ENCODE measurements at places on chromosomes 13 and 19. TPM values are rescaled to one million over a fixed set of nuclear protein-coding genes. Genes with fewer than 3 reads are reported as not detected.

GRCh38 chr13:32125221-32125689, 93.7 kb downstream of the FRY start:
- H3K27ac ChIP-seq, result peak overlapping the region; percentile 68
- H3K4me3 ChIP-seq, result no peak overlapping the region
- no peaks in the 10 kb centered on the region for H3K4me1 ChIP-seq

DNA sequence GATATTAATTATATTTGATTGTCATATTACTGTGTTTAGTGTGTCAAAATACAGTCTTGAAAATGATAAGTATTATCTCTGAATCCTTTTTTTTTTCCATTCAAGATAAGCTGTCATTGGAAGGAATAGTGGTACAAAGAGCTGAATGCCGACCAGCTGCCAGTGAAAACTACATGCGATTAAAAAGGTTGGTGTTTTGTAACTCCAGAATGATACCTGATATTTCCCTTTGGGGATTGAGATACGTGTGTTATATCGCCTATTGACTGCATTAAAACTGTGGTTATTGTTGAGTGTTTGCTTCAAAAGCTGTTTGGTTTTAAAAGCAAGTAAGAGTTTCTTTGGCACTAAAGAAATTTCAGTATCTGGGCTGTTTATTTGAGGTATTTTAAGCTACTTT, 6.5 kb upstream of the KCTD4 start:
- peaks cover 21% of the 10 kb centered on the region for H3K4me1 ChIP-seq
- no peaks in the 10 kb centered on the region for H3K27me3 ChIP-seq
- H3K27ac ChIP-seq, result peak overlapping the region; percentile 49
- no peak overlapping the region for H3K4me3 ChIP-seq
- H3K36me3 ChIP-seq, result no peaks in the 10 kb centered on the region

- H3K4me1 ChIP-seq, result peaks cover 4% of the 10 kb centered on the region
- no peaks in the 10 kb centered on the region for H3K36me3 ChIP-seq
- peak within 1 kb of the TSS; percentile 63 for H3K27ac ChIP-seq
- peak; percentile 92 for DNase-seq
These were observed at the start of gene FDX2 for GRCh38 chr19:10315335-10316214. TSS of gene FDX2 (minus strand) at chr19:10316015. CDS start at chr19:10315996, 19 bp downstream.

DNA sequence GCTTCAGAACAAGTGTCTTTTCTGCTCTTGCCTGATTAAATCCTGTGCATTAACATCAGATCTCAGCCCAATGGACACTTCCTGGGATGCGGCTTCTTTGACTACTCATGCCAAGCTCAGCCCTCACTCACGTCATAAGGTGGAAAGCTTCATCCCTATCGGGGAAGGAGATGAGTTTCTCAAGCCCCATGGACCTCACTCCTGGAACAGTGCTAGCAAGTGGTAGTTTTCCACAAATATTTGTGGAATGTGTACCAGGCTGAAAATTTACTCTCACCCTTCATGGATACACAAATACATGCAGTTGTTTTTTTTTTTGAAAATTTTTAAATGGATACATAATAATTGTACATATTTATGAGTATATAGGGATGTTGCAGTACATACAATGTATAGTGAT, 34.6 kb upstream of the FARP1 start:
- no peak overlapping the region for H3K4me3 ChIP-seq
- DNase-seq, result no peak
- H3K27me3 ChIP-seq, result no peaks in the 10 kb centered on the region
- no peaks in the 10 kb centered on the region for H3K4me1 ChIP-seq

GRCh38 chr19:49592486-49593232, 1.7 kb downstream of the PRR12 start:
- peaks cover 22% of the 10 kb centered on the region for H3K4me1 ChIP-seq
- H3K36me3 ChIP-seq, result peaks cover 11% of the 10 kb centered on the region
- no peak for DNase-seq
- peak overlapping the region; percentile 89 for H3K4me3 ChIP-seq

The COL4A1 gene
- total RNA-seq, result 172 TPM

DNA sequence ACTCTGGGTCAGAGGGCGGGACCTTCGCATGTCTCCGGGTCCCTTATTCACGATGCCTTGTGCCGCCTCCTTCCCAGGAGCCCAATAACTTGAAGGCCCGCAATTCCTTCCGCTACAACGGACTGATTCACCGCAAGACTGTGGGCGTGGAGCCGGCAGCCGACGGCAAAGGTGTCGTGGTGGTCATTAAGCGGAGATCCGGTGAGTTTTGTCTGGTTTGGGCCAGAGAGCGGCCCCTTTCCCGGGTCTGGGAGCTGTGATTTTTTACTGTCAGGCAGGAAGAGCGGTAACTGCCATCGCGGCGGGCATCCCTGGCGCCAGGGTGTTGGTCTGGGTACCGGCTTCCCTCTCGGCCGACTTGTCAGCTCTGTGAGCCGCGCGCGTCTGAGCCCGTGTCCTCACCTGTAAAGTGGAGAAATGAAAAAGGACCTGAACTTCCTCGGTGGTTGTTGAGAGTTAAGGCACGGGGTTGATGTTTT, 800 bp downstream of the RPL28 start:
- peak overlapping the region; percentile 74 for H3K4me3 ChIP-seq
- DNase-seq, result no peak
- H3K27me3 ChIP-seq, result no peaks in the 10 kb centered on the region
- peaks cover 53% of the 10 kb centered on the region for H3K4me1 ChIP-seq

The PROZ gene
- total RNA-seq, result not detected

DNA sequence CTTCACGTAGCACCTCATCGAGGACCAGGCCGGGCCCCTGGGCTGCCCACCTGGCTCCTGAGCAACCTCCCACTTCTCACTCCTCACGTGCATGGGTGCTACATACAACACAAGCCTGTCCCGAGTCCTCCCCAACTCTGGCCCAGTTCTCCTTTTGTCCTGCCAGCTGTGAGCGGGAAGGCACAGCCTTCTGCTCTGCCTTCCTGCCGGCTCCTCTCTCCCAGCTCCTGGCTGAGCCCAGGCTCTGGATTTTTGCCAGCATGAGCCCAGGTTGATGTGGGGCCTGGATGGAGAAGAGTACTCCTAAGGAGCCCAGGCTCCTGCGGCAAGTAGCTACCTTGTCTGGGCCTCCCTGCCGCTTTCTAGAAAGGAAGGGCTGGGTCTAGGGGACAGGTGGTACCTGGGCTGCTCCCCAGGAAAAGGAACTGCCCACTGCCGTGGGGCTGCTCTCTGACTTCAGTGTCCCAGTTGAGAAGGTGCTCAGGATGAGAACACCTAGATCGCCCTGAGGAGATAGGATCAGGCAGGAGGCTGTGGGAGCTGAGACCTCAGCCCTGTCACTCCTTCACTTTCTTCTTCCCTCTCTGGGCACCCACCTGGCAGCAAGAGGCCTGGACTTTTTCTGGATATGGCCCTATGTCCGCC, 23.6 kb downstream of the LYL1 start:
- DNase-seq, result peak; percentile 52
- no peaks in the 10 kb centered on the region for H3K27me3 ChIP-seq
- H3K4me3 ChIP-seq, result no peak overlapping the region
- H3K4me1 ChIP-seq, result peaks cover 42% of the 10 kb centered on the region
- peak overlapping the region; percentile 81 for H3K27ac ChIP-seq

DNA sequence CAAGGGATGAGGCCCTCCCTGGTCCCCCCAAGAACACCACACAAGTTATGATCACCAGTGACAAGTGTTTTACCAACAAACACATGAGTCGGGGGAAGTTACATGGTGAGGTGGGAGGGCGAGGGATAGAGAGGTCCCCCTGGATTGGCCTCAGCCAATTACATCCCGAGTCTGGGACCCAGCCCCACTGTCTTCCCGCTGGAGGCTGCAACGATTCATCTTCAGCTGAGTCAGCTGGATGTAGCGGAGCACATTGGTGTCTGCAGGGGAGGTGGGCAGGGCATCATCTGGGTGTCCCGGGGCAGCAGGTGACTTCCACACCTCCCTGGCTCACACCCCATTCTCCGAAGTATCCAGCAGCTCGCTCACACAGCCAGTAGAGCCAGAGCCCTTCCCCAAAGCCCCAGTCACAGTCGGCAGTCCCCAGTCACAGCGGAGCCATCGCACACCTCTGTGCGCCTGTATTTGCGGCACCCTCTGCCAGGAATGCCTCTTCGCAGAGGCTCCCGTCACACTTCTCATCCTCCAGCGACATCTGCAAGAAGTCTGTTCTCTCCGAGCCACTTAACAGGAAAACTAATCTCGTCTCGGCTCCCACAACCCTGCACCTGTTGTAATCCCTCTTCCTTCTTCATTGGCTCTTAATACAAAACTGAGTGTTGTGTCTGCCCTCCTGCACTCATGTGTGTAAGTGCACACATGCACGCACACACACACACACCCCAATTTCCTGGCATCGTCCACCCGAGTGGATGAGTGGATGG, 2.0 kb downstream of the TTC9B start:
- H3K36me3 ChIP-seq, result no peaks in the 10 kb centered on the region
- peaks cover 9% of the 10 kb centered on the region for H3K4me1 ChIP-seq
- peaks cover 49% of the 10 kb centered on the region for H3K27me3 ChIP-seq
- no peak overlapping the region for H3K4me3 ChIP-seq

DNA sequence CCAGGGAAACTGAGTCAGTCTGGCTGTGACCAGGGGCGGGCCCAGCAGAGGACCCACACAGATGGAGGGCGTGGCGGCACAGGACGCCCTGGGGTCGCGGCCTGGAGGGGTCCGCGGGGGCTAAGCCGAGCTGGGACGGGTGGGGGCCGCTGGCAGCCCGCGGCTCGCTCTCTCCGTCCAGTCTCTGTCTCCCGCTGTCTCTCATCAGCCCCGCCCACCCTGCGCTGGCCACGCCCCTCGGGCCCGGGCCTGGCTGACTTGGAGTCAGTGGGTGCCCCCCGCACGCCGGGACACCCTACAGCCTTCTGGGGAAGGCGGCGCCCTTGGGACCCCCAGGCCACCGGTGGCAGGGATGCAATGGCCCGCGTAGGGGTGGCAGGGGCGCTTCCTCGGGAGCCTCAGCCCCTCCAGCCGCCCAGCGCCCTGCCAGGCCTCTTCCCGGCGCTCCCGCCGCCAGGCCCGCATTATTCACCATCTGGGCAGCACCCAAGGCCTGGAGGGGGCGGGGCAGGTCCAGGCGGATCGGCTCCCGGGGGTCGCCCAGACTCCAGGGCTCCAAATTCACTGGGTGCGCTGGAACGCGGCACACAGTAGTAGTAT, at the start of gene TBXA2R:
Gene TBXA2R, minus strand, starts transcription at position 186 of the 600 bp plus-strand sequence. CDS start 6,241 bp downstream, outside the sequence.
- no peaks in the 10 kb centered on the region for H3K36me3 ChIP-seq
- DNase-seq, result peak; percentile 84
- peaks cover 28% of the 10 kb centered on the region for H3K27me3 ChIP-seq
- peaks cover 73% of the 10 kb centered on the region for H3K4me1 ChIP-seq
- H3K27ac ChIP-seq, result peak within 1 kb of the TSS; percentile 85

The ZFP30 gene
- 7.5 TPM for total RNA-seq

- no peak overlapping the region for H3K4me3 ChIP-seq
- DNase-seq, result no peak
- H3K36me3 ChIP-seq, result no peaks in the 10 kb centered on the region
These were observed 5.8 kb downstream of the RAB20 start for GRCh38 chr13:110555601-110556223.

GRCh38 chr13:41697578-41697977, 240.2 kb downstream of the RGCC start:
- DNase-seq, result no peak
- no peak overlapping the region for H3K27ac ChIP-seq
- no peak overlapping the region for H3K4me3 ChIP-seq
- peaks cover 7% of the 10 kb centered on the region for H3K36me3 ChIP-seq

DNA sequence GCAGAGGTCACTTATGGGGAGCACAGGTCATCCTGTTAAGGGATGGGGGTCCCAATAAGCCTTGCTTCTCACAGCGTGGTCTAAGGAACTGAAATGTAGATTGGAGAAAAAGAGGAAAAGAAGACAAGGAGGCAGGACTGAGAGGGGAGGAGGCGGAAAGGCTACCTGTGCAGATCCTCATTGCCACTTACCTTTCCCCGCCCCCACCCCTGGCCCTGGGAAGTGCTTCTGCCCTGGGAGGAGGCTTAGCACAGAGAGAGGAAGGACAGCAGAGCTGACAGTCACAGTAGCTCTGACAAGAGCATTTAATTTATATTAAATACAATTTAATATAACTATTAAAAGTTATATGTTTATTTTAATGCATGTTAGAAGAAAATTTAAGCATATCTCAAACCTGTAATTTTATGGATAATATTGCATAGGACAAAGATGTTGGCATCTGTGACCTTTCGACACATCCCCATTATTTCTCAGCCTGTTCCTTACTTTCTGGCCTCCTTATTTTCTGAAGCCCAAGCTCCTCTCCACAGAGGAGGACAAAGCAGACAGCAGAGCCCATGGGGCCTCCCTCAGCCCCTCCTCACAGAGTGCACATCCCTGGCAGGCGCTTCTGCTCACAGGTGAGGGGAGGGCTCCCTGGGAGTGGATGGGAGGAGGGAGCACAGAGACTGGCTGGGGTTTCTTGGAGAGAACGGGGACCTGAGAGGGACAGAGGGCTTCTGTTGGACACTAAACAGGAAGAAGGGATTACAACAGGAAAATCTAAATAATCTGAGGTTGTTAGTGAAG, 23.4 kb downstream of the CEACAM21 start:
- H3K36me3 ChIP-seq, result no peaks in the 10 kb centered on the region
- H3K27ac ChIP-seq, result no peak overlapping the region
- no peak overlapping the region for H3K4me3 ChIP-seq
- H3K27me3 ChIP-seq, result peaks cover 42% of the 10 kb centered on the region
- no peaks in the 10 kb centered on the region for H3K4me1 ChIP-seq
- DNase-seq, result no peak

- H3K4me3 ChIP-seq, result no peak overlapping the region
- H3K27ac ChIP-seq, result no peak overlapping the region
These were observed 17.3 kb upstream of the SLC15A1 start for GRCh38 chr13:98769736-98770135.

GRCh38 chr19:18266771-18267686, 7.2 kb downstream of the IQCN start:
- H3K27me3 ChIP-seq, result no peaks in the 10 kb centered on the region
- no peak overlapping the region for H3K27ac ChIP-seq
- peaks cover 66% of the 10 kb centered on the region for H3K36me3 ChIP-seq
- no peak for DNase-seq
- no peaks in the 10 kb centered on the region for H3K4me1 ChIP-seq

- H3K4me1 ChIP-seq, result no peaks in the 10 kb centered on the region
- H3K36me3 ChIP-seq, result no peaks in the 10 kb centered on the region
- no peaks in the 10 kb centered on the region for H3K27me3 ChIP-seq
- H3K4me3 ChIP-seq, result no peak overlapping the region
- no peak overlapping the region for H3K27ac ChIP-seq
These were observed 69.1 kb upstream of the SLC7A1 start for GRCh38 chr13:29664591-29664990.

GRCh38 chr13:61107989-61108388, 307.7 kb downstream of the PCDH20 start:
- H3K27ac ChIP-seq, result no peak overlapping the region
- H3K4me1 ChIP-seq, result no peaks in the 10 kb centered on the region
- no peak overlapping the region for H3K4me3 ChIP-seq
- H3K36me3 ChIP-seq, result no peaks in the 10 kb centered on the region
- no peaks in the 10 kb centered on the region for H3K27me3 ChIP-seq
- DNase-seq, result no peak

GRCh38 chr19:2624537-2625091, 77.9 kb downstream of the GNG7 start:
- DNase-seq, result peak; percentile 64
- no peaks in the 10 kb centered on the region for H3K36me3 ChIP-seq
- H3K4me3 ChIP-seq, result no peak overlapping the region
- peaks cover 41% of the 10 kb centered on the region for H3K4me1 ChIP-seq
- H3K27ac ChIP-seq, result peak overlapping the region; percentile 83

The OR7G3 gene
- not detected for total RNA-seq
